Nucleus accumbens (tissue), 56 donors: ENCODE measurements at places on chromosomes 3 and 15.

GRCh38 chr3:161559177-161559998, 62.8 kb downstream of the OTOL1 start:
- peak; percentile 48 for DNase-seq

DNA sequence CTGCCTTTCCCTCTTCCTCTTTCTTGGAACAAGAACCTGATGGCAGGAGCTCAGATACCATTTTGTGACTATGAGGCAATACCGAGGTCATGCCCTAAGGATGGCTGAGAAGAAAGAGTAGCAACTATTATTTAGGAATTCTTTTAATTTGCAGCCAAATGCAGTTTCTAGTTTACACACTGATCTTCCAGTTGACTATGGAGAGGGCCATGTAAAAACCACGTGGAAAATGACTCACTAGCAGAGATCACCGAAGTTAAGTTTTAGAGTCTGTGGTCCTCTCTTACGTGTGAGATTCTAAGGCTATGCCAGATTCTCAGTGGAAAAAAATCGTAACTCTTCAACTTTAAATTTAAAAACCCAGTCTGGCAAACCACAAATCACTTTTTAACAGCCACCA, 7.8 kb downstream of the BNC1 start:
- DNase-seq: no peak

DNA sequence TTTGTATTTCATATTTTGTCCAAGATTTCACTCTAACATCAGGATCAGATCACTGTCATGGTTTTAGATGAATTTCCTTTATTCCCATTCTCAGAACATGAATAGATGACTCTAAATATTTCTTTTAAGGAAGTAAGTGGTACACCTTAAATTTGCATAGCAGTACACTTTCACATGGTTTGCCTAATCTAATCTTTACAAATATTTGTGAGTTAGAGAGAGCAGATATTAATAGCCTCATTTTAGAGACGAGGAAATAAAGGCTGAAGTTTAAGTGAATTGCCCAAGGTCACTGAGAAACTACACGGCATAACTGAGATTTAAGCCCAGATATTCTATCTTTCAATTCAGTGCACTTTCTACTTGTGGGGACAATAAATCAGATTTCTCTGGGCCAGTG, 14.2 kb downstream of the TERC start:
- DNase-seq: no peak

DNA sequence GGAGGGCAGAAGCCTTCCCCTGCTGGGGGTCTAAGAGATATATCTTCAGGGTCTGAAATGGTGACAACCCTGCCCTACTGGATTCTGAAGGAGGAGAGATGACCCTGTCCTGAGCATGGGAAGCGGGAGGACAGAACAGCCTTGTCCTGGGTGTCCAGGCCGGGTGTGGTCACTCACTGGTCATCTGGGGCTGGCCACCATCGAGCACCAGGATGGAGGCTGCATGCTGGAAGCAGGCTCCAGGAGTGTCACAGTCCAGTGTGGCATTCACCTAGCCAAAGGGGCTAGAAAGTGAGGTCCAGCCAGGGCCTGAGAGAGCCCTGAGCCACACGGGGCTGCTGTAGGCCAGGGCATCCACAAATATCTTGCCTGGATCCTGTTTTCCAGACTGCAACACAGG, 5.2 kb downstream of the CDHR4 start:
- no peak for DNase-seq

- DNase-seq: no peak
Observed at GRCh38 chr15:98678484-98678883, 30.1 kb downstream of the IGF1R start.

DNA sequence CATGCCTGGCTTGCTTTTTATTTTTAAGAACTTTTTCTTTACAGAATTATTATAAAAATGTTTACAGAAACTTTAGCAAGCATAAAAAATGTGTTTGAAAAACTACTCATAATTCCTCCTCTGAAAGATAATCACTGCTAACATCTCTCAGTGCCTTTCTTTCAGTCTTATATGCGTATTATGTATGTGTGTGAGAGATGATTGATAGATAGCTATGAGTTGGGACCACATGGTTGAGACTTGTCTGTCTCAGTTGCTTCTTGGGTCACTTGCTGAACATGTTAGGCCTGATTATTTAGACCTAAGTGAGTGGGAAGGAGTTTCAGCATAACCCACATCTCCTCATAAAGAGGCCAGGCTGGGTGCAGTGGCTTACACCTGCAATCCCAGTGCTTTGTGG, 11.1 kb downstream of the MAP6D1 start:
- no peak for DNase-seq
